ENCODE measurements at places on chromosomes 11 and 22.
A peak's percentile ranks its signal among the peaks of the same experiment; 100 is the strongest.

- DNase-seq, result no peak
Measured at GRCh38 chr11:12388939-12389670, 11.7 kb downstream of the PARVA start.

DNA sequence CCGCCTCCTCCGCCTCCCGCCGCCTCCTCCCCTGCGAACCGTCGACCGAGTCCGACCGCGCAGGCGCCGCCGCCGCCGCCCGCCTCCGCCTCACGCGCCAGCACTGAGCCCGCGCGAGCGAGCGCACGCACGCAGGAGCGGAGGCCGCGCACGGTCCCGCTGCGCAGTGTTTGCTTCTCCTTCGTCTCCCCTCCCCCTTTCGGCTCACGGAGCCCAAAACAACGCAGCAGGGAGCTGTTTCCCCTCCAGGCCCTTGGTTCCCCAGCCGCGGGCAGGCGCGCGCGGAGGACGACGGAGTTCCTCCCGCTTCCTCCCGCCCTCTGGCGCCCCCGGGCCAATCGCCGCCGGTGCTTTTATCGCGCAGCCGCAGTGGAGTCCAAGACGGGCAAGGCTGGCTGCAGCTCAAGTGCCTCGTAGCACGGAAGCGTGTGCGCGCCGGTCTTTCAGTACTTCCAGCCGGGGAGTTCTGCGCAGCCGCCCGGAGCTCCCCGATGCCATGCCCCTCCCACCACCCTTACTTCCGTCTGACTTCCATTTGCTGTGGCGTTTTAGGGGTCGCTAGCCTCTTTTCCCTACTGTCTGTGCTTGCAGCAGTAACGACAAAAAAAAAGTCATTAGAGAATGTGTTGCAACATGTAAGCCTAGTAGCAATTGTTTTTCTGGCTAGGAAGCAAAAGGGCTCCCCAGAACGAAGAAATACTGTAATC lies at the start of gene HNRNPUL2:
Gene HNRNPUL2, minus strand, starts transcription at position 293 of the 707 bp plus-strand sequence. CDS start 301 bp downstream, outside the sequence.
- DNase-seq, result peak; percentile 96

- DNase-seq, result no peak
Measured at GRCh38 chr11:18731441-18731840, 5.5 kb upstream of the IGSF22 start.

DNA sequence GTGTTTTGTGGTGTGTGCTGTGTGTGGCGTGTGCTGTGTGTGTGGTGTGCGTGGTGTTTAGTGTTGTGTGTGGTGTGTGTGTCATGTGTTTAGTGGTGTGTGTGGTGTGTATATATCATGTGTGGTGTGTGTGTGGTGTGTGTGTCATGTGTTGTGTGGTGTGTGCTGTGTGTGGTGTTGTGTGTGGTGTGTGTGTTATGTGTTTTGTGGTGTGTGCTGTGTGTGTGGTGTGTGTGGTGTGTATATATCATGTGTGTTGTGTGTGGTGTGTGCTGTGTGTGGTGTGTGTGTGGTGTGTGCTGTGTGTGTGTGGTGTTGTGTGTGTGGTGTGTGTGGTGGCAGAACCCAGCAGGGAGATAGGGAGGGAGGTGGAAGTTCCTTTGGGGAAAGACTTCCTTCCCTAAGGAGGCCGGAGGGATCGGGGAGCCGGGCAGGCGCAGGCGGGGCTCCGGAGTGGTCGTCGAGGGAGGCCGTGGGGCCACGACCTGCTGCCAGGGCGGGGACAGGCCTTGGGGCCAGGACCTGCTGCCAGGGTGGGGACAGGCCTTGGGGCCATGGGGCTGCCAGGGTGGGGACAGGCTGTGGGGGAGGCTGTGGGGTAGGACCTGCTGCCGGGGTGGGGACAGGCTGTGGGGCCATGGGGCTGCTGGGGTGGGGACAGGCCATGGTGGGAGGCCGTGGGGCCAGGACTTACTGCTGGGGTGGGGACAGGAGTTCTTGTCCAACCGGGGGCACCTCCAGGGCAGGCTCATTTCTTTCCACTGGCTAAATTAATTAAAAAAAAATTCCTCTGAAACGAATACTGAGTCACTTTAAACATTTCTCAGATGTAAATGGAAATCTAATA lies 15.2 kb downstream of the PIM3 start:
- no peak for DNase-seq

DNA sequence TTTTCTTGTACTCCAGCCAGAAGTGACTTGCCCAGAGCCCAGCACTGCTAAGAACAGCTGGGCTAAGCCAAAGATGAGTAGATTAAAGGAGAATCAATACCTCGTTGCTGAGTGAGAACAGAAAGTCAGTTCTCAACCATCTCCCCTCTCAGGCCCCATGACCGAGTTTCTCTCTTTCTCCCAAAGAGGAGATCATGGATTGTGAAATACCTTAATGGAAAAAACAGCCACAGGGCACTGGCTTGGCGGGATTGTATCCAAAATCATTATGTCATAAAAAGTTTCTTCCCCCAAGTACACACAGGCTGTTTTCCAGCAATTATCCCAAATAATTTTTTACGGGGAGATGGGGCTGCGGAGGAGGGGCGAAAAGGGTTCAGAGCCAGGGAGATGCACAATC lies 111.8 kb upstream of the TMEM45B start:
- DNase-seq, result no peak

DNA sequence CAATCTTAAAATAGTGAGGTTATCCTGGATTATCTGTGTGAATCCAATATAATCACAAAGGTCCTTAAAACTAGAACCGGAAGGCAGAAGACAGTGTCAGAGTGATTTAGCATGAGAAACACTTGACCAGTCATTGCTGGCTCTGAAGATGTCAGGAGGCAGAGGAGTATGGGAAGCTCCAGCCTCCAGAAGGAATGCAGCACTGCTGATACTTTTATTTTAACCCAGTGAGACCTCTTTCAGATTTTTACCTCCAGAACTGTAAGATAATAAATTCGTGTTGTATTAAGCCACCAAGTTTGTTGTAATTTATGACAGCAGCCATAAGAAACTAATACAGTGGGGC lies 134.4 kb upstream of the ZC3H12C start:
- DNase-seq, result no peak

GRCh38 chr11:106331176-106331575 lies 253.7 kb downstream of the AASDHPPT start:
- DNase-seq, result no peak

- DNase-seq, result no peak
Measured at GRCh38 chr11:3126901-3127691, 38.0 kb downstream of the OSBPL5 start.

GRCh38 chr11:118870396-118871343 lies 13.0 kb upstream of the CXCR5 start:
- no peak for DNase-seq

DNA sequence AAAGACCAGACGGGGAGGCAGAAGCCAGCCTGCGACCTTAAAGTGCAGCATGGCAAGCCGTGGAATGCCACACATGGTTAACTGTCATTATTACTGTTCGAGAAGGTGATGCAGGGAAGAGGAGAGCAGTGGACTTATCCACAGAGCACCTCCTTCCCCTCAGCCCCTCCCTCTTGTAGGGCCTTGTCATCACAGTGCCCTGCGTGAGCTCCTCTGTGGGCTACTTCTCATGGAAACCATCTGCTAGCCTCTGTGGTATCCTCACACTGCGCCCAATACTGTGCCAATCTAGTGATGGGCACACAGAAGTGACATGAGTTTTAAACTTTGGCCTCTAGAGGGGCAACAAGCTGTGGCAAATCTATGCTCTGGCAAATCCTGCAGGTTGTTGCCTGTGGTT lies 18.2 kb upstream of the CCDC134 start:
- DNase-seq, result no peak

DNA sequence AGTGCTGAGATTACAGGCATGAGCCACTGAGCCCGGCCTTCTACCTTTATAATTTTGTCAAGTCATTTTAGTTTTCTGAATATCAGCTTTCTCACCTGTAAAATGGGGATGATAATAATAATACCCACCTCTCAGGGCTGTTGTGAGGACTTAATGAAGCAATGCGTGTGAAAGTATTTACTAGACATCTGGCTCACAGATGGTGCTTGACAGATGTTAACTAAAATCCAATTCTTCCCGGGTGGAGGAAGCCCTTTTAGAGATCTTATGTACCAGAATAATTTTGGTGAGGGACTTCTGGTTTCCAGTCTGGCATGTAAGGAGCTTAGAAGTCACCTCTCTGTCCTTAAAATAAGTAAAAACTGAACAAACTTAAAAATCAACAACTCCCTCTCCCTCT lies 43.7 kb upstream of the NUP160 start:
- DNase-seq, result no peak

DNA sequence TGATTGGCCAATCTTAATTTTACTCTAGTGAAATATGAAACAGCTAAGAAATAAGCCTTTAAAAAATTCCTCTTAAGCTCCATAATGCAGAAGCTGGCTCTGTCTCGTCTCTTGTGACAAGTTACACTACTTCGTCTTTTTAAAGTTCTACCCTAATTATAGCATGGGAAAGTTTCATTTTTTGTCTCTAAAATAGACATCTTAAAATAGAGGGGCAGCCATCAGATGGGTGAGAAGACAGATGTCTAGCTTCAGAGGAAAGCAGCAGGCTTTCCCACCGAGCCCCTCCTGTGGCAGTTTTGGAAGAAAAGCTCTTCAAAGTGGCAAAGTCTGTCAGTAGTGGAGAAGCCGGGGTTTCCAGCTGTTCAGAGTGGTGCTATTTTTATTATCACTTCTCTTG lies 39.5 kb downstream of the XRRA1 start:
- DNase-seq, result no peak

DNA sequence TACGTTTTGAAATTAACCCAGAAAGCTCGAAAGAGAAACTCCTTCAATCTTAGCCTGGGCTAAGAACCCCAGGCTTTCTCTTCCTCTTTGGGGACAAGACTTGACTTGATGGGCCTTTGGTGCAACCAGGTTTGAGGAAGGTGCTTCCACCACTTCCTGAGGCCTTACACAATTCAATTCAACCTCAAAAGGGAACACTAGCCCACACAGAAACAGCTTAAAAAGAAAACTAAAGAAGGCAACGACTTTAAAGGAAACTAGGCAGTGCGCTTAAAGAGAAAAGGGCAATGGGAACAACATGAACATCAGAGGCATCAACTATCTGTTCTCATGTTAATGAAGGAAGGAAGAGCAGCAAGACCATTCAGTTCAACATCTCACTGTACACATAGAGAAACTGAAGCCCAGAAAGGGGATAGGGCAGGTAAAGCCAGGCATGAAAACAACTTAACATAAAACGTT lies 24.8 kb downstream of the PAK1 start:
- no peak for DNase-seq

GRCh38 chr11:108775324-108775723 lies 110.5 kb downstream of the DDX10 start:
- no peak for DNase-seq

DNA sequence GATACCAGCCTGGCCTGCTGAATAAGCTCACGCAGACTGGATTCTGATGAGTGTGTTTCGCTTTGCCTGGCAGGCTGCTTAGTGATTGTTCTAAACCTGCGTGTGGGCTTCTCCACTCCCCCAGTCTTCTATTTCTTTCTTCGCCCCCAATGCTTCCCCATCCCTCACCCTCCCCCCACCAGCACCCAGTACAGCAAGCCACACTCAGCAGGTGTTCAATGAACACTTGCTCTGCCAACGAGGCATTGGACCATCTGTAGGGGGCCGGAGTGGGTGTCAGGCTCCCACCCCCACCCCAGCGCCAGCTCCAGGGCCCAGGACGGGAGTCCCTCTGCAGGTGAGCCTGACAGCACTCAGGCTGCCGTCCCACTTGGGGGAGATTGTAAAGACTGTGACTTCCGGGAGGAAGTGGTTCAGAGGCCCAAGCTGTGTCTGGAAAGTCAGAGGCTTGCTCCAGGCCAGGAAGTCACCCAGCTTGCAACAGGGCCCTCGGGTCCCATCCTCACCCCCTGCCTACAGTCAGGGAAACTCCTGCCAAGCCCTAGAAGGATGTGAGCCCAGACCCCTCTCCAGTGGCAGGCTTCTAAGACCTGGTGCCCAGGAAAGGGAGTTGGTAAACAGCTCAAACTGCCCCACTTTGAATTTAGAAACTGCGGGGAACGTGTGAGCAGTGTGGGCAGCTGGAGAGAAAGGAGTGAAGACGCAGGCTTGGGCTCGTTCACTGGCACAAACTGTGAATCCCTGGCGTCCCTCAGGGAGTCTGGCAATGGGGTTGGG lies 66.3 kb upstream of the PRDM11 start:
- no peak for DNase-seq

- no peak for DNase-seq
Measured at GRCh38 chr22:50314455-50315288, 7.2 kb upstream of the PLXNB2 start.

DNA sequence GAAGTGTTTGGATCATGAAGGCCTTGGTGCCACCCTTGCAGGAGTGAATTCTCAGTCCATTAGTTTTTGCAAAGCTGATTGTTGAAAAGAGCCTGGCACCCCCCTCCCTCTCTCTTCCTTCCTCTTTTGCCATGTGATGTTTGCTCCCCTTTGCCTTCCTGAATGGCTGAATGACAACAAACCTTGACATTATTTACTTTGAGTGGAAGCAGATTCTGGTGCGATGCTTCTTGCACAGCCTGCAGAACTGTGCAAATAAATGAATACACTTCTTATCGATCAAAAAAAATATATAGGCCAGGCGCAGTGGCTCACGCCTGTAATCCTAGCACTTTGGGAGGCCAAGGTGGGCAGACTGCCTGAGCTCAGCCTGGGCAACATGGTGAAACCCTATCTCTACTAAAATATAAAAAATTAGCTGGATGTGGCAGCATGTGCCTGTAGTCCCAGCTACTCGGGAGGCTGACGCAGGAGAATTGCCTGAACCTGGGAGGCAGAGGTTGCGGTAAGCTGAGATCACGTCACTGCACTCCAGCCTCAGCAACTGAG lies 2.0 kb upstream of the NARS2 start:
- DNase-seq, result no peak

GRCh38 chr11:113308601-113309000 lies 5.8 kb upstream of the TTC12 start:
- DNase-seq, result no peak

- no peak for DNase-seq
Measured at GRCh38 chr11:130244848-130245247, 69.9 kb downstream of the ZBTB44 start.

Measured in NCI-H2107 (cell line).